Choroid plexus epithelial cell (primary cell): ENCODE measurements at places on chromosomes 6 and 20.

GRCh38 chr6:15947923-15948322, 181.0 kb upstream of the MYLIP start:
- no peak for DNase-seq

GRCh38 chr6:45724511-45724910, 291.1 kb downstream of the CLIC5 start:
- DNase-seq, result peak; percentile 89

DNA sequence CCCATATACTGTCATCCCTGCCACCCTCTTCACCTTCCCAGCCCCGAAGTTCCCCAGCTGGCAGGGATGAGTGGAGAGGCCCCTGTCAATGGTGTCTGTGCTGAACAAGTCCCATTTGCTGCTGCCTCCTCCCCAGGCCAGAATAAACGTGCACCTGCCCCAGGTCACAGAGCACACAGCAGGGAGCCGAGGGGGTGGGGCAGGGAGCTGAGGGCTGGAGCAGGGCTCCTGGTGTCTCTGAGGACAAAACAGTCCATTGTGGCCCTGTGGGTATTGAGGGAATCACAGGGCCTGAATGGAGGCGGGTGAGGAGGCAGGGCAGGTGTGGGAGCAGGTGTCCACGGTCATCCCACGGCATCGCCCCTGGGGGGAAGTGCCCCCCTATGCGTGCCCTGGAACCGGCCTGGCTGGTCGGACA, 55.8 kb downstream of the SNAI1 start:
- DNase-seq, result no peak

GRCh38 chr20:47781632-47782031, 3.6 kb downstream of the SULF2 start:
- DNase-seq, result no peak

GRCh38 chr6:34731393-34732060, 25.8 kb upstream of the SNRPC start:
- no peak for DNase-seq

- DNase-seq, result no peak
Measured at GRCh38 chr20:20931024-20931423, 175.1 kb downstream of the LINC00237 start.

DNA sequence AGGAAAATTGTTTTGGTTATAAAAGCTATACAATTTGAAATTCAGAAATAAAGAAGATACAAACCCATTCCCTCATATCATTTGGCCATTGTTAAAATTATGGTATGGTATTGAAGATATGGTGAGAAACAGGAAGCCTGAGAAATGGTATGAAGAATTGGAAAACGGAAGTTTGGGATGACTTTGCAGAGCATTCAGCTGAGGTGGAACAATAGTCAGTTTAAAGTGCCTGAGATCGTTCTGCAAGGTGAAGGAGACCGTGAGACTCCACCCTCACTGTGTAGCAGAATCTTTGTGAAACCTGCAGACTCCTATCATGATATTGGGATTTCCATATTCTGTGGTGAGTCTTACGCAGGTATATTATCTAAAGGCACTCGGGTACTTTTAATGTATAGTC, 97.3 kb downstream of the ADGRB3 start:
- no peak for DNase-seq

DNA sequence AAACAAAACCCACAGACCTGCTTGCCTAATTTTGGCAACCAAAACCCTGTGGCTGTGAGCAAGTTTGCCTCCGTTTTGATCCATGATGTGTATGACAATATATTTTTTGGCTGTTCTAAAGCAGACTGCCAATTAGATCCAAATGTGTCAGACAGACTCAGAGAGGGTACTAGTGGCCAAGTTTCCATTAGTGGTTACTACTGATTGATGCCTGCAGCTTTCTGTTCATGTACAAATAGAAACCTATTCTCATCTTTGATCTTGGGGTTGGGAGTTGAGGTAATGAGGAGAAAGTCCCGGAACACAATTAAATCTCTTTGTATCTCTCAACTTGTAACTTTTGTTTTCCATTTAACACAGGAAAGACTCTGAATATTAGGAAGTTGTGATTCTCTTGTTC, 100.9 kb downstream of the RNF144B start:
- no peak for DNase-seq

DNA sequence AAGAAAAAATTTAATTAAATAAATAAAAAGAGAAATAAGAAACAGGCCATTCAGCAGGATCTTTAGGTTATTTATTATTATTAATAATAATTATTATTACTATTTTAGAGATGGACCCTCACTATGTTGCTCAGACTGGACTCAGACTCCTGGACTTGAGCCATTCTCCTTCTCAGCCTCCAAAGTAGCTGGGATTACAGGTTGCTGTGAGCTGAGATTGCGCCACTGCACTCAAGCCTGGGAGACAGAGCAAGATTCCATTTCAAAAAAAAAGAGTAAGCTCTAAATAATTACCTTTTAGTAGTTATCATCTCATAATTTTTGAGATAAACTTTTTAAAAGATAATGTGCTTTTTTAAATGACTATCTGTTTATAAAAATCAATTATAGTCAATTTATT, 1102.8 kb upstream of the GJE1 start:
- DNase-seq, result peak; percentile 21

GRCh38 chr20:19887556-19888268, 129.4 kb upstream of the NAA20 start:
- no peak for DNase-seq

- no peak for DNase-seq
Measured at GRCh38 chr20:63091901-63092659, 85.3 kb upstream of the BHLHE23 start.

DNA sequence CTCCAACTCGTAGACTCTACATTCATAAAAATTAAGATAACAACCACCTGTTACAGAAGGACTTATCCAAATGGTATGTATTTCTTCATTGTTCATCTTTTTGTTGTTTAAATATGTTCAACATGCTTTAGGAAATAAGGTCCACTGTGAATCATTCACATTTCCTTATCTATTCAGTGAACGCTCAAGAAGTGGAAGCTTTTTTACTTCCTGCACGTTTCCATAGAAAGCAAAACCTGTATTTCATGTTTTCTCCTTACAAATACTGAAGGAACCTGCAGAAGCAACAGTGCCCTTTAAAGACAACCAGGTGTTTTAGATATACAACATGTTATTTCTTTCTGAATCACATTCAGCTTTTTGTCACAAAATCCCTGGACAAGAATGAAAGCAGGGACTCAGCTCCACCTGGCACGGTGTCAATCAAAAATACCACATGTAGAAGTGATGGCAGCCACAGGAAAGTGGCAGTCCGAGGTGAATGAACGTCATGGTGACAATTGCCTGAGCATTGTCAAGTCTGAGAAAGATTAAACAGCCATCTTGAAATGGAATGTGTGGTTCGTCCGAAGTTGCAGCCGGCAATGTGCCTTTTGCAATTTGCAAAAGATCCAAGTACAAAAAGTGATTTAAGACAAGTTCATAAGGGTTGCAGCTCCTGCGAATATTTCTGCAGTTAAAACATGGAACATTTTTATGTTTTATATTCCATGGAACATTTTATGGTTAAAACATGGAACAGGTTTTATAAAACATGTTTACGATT, 66.7 kb upstream of the RIPOR2 start:
- DNase-seq, result no peak

DNA sequence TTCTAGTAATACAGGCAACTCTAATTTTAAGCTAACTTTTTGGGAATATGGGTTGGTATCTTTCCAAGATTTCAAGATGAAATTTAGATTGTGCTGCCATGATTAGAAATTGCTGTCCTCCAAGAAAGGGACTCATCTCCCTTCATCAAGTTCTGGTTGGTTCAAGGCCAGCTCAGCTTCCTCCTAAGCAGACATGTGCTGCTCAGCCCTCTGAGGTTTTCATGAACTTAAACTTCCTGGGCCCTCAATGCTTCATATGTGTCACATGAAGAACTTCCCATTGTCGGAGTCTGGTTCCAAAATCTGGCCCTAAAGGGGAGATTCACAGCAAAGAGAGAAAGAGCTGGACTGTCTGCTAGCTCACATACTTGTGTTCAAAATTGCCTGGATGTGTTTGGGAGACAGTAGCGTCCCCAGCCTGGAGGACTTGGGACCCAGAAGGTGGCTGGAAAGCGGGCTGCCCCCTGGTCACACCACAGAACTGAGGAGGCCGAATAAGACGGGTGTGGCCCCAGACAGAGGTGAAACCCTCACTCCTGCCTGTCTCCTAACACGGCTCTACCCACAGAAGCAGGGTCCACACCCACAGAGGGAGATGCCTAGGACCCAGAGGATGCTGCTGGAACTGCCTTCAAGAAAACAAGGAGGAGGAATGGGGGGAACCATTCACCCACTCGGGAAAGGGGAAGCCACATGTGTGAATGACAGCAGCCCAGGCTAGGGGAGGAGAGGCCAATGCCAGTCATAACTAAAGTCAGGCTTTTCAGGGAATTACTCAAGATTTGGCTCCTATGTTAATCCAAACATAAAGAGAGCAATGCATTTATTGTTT, 54.3 kb upstream of the GPR31 start:
- DNase-seq, result no peak

- DNase-seq, result peak; percentile 77
Measured at GRCh38 chr20:37543828-37544227, 16.2 kb upstream of the BLCAP start.

- no peak for DNase-seq
Measured at GRCh38 chr20:33188421-33188820, 20.5 kb downstream of the BPIFA2 start.

DNA sequence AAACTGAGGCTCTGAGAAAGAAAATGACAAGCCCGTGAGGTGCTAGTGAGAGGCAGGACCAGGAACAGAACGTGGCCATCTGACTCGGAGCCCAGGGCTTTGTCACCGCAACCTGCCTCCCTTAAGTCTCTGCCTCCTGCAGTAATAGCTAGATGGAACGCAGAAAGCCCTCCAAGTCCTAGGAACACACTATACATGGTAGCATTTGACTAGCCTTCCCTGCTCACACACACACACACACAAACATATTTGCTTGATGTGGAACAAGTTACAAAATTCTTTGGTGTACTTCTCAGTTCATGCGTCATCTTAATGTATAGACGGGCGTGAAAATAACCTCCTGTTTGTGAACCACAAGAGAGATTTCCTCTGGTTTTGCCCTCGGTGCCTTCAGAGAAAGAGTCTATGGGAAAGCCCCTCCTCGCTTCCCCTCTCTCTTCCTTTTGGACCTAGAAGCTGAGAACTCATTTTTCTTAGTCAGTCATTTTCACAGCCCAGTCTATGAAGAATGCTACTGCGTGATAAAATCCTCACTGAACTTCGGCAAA, 38.8 kb downstream of the C6orf52 start:
- no peak for DNase-seq

GRCh38 chr6:155646443-155646842, 190.8 kb upstream of the NOX3 start:
- no peak for DNase-seq

DNA sequence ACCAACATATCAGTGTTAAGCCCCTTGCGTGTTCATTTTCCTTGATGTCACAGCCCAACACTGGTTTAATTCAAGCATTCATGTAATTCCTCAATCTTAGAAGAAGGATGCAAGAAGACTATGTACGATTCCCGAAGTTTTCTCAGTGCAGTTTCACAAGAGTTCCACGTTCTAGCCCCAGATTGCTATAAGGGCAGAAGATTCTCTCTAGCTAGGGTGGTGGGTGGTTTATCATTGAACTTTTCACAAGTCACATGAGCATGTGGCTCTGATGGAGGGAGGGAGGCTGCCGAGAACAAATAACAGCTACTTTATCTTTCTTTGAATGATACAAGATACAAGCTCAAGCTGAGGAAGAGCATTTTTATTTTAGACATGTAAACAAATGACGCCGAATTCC, 71.9 kb upstream of the NHSL1 start:
- DNase-seq, result no peak

GRCh38 chr6:38177882-38178583, 358.5 kb downstream of the ZFAND3 start:
- DNase-seq, result no peak

GRCh38 chr6:28856620-28857005, 67.2 kb downstream of the TRIM27 start:
- DNase-seq, result no peak

DNA sequence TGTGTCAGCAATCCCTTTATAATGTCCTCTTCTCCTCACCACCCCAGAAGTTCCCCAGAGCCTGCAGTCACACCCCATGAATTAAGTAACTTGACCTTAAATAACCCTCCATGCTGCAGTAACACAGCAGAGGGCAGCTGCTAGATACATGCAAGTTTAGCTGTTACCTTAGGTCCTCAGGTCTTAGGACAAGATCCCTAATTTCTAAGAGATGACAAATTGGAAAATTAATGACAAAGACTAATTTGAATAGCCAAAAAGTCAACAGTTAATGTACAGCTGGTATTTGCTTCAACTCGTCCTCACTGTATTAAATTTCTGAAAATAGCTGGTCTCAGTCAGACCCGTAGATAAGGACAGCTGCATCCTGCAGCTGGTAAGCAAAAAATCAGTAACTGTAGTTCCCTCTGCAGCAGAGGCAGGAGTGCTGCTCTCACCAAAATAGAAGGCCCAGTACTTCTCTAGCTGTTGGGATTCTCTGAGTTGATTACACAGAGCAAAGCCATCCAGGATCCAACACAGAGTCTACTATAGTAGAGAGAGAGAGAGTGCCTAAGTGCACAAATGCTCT, 62.4 kb downstream of the TNFRSF21 start:
- peak; percentile 47 for DNase-seq

DNA sequence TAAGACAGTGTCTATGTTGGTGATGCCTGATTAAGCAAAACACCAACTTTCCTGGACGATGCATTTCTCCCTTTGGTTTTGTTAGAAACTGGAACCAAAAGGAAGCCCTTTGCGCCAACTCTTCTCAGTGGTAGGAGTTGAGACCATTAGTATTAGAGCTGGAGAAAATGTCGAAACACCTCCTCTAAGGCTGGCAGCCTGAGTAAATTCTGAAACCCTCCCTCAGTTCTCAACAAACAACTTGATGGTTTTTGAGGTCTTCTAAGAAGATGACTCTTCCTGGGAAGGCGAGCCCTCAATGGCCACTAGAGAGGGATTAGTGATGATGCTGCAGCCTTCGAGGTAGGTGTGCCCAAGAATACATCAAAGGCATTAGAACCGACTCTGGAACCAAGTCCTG, 78.4 kb upstream of the CCN6 start:
- no peak for DNase-seq

- DNase-seq, result no peak
Measured at GRCh38 chr6:51768087-51768486, 319.3 kb downstream of the PKHD1 start.

GRCh38 chr6:170253910-170254269, 37.0 kb downstream of the DLL1 start:
- no peak for DNase-seq

- peak; percentile 4 for DNase-seq
Measured at GRCh38 chr6:46583081-46583480, 69.5 kb downstream of the CYP39A1 start.

- DNase-seq, result peak; percentile 29
Measured at GRCh38 chr6:122702841-122703240, 76.7 kb upstream of the FABP7 start.

GRCh38 chr6:63477422-63478040, 94.7 kb upstream of the LOC128125822 start:
- DNase-seq, result no peak
